IMR-90 (cell line): ENCODE measurements at places on chromosomes 16 and 17.

- no peak for DNase-seq
Measured at GRCh38 chr17:37725021-37725595, 19.8 kb downstream of the HNF1B start.

GRCh38 chr17:59764292-59764741, 56.9 kb downstream of the VMP1 start:
- DNase-seq = peak; percentile 37

- DNase-seq = peak; percentile 35
Measured at GRCh38 chr16:3131755-3132377, 3.0 kb upstream of the ZNF213 start.

- DNase-seq = no peak
Measured at GRCh38 chr17:72843591-72843990, 248.9 kb downstream of the SLC39A11 start.

DNA sequence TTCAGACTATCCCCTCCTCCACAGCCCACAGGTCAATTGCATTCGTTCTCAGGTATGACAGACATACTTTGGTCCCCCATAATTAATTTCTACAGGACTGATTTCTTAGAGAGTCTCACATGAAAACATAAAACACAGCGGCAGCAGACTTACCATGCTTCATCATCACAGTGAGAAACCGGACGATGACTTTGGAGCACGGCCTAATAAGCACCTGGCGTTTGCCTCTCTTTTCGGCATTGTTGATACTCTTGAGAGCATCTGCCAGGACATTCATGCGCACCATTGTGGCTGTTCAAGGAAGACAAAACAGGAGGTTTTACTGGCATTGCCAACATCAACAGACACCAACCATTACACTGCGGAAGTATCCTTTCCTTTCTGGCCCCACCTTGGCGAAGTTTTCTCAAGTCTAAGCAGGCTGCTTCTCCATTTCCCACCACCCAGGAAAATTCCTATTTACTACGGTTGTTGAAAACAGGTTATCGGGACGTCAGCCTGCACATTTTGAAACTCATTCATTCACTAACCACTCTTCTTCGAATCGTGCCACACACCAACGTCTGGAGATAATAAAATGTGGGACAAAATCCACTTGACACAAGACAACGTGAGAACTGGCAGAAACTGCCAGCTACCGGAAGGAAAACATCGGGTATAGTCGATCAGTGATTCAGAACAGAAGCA, 1.2 kb downstream of the RPS15A start:
- no peak for DNase-seq

DNA sequence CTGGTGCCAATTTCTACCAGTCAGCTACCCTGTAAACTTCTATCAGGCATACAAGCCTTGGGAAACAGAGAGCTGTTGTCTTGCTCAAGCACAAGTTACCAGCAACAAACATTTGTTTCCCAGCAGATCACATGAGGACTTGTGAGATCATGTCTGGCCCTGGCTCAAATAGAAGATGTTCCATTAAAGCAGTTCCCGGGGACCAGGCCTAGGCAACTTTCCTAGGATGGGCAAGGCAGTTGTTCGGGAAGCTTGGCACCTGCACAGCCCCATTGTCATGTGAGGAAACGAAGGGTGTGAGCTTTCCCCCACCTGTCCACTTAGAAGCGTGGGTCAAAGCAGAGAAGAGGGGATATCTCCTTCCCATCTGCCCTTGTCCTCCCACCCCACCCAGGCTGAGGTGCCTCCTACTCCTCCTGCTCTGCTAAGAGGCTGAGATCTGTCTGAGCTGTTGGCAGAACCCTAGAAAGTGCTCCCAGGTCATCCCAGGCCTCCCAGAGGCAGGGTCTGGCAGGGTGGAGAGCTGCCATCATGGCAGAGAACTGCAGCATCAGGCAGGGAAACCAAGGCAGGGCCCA, 11.2 kb upstream of the SLC47A2 start:
- peak; percentile 68 for DNase-seq

GRCh38 chr17:71919186-71919585, 201.6 kb upstream of the SOX9 start:
- no peak for DNase-seq

GRCh38 chr16:31094088-31094423, 541 bp downstream of the VKORC1 start:
- no peak for DNase-seq

DNA sequence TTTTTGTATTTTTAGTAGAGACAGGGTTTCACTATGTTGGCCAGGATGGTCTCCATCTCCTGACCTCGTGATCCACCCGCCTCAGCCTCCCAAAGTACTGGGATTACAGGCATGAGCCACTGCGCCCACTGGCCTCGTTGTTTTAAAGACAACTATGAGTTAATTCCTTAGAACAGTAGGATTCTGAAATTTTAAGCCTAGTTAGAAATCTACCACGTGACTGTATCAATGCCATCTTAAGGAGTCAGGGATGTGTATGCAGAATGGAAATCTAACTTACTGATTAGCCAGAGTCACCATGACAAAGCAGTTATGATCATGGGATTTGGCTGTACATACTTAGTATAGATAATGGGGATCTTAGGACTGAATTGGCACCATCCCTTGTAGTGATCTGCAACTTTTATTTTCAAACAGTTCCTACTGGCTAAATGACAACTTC, 2.8 kb downstream of the CEP20 start:
- peak; percentile 58 for DNase-seq

- DNase-seq = peak; percentile 8
Measured at GRCh38 chr16:17327664-17328335, 143.0 kb downstream of the XYLT1 start.

DNA sequence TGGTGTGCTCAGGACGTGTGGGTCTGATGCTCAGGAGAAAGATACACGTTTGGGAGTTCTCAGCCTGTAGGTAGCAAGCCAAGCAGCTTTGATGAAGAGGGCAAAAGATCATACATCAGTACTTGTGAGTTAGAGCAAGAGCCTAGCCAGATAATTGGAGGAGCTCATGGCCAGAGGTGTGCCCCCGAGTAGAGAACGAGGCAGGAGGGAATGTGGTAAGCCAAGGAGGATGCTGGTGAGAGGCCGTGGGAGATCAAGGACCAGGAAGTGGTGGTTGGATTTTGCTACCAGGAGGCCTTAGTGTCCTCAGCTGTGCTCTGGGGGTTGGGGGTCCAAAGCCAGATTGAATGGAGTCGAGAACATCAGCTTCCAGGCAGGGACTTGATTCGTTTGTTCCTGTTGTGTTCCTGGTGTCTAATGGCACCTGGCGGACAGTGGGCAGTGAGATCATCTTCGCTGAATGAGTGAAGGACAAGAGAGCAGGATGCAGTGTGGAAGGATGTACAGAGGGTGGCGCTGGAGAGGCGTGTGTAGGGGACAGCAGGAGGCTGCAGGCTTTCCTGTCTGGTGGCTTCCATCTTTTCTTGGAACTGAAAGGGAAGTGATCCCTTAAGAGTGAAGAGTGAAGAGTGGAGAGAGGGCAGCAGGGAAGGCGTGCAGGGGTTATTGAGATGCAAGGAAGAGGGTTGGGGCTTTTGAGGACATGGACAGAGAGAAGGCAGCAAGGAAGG, 11.6 kb downstream of the FBXL19 start:
- DNase-seq = peak; percentile 55

DNA sequence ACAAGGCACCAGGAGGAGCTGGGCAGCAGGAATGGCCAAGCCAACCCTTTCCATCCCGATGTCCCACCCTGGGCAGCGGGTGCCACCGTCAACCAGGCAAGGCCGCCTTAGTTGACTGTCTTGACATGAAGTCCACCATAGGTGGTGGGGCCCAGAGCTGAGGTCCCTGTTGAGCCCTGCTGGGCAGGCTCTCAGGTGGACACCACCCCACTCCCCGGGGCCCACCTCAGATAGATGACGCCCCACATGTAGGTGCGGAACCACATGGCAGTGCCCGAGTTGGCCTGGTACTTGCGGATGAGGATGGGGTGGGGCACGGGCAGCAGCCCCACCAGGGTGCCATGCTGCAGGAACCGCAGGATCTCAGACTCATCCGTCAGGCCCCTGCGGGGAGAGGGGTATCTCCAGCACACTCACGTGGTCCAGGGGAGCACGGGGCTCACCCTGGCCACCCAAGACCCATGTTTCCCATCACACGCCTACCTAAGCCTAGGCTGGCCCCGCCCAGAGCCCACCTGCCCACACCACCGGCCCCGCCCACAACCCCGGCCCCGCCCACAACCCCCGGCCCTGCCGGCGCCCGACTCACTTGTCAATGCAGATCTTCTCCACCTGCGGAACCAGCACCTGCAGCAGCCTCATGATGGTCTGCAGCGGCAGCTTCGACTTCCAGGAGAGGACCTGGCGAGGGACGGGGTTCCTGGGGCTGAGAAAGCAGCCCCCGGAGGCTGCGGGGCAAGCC, 16.2 kb downstream of the OTOP3 start:
- no peak for DNase-seq

DNA sequence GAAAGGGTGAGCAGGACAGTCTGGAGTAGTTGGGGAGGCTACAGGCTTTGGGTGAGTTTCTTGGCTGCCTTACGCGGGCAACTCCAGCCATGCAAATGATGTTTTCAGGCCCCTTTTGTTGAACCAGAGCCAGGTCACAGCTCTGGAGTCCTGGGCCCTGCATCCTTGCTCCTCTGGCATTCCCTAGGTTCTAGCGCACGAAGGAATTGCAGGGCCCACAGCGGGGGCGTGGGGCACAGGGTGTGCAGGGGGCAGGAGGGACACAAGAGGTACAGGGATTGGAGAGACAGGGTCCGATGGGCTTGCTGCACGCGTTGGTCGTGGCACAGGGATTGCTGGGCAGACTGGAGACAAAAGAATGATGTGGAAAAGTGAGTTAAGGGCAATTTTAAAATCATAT, 3.6 kb downstream of the KRT31 start:
- no peak for DNase-seq

- peak; percentile 45 for DNase-seq
Measured at GRCh38 chr16:69444873-69445517, 20.6 kb downstream of the CYB5B start.

DNA sequence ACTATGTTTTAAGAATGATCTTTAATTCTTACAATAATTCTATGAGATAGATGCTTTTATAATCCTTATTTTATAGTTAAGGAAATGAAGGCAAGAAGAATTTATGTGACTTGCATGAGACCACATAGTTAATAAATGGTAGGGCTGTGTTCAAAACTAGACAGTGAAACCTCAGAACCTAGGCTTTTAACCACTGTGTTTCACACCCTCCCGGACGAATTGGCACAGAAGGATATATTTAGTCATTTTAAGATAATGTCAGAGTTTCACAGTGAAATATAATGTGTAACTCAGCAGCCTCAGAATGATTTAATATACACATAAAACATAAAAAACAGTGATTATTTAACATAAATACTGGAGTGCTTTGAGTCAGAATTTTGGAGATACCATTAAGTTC, 57.0 kb downstream of the NSRP1 start:
- no peak for DNase-seq

GRCh38 chr16:56481468-56482122, 30.2 kb downstream of the OGFOD1 start:
- DNase-seq = peak; percentile 40

GRCh38 chr16:23145186-23145585, 4.1 kb downstream of the USP31 start:
- no peak for DNase-seq

- DNase-seq = no peak
Measured at GRCh38 chr16:58413359-58413758, 21.1 kb downstream of the GINS3 start.

DNA sequence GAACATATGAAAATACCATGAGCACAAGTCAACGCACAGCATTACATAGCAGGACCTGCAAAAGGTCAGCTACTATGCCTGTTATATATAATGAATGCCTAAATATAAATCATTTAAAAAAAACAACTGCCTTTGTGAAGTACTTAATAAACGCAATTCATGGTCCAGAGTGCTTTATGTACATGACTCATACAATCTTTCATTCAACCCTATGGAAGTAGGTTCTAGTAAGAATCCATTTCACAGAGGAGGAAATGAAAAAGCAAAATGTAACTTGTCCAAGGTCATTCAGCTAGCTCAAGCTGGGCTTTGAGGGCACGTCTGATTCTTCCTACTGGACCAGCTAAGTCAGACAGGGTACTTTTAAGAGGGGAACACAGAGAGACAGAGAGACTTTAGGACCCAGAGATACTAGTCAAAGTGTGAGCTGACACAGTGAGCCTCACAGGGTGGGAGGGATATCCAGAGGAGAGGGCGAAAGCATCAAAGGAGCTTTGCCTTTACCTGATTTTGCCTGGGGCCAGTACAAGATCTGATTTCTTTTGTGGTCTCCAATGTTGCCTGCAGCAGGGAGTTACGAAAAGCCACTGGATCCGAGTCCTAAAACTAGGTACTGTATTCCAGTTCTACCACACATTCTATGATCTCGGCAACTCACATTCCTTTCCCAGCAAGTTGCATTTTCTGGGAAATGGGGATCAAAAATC, 83.4 kb upstream of the ZFHX3 start:
- DNase-seq = no peak

DNA sequence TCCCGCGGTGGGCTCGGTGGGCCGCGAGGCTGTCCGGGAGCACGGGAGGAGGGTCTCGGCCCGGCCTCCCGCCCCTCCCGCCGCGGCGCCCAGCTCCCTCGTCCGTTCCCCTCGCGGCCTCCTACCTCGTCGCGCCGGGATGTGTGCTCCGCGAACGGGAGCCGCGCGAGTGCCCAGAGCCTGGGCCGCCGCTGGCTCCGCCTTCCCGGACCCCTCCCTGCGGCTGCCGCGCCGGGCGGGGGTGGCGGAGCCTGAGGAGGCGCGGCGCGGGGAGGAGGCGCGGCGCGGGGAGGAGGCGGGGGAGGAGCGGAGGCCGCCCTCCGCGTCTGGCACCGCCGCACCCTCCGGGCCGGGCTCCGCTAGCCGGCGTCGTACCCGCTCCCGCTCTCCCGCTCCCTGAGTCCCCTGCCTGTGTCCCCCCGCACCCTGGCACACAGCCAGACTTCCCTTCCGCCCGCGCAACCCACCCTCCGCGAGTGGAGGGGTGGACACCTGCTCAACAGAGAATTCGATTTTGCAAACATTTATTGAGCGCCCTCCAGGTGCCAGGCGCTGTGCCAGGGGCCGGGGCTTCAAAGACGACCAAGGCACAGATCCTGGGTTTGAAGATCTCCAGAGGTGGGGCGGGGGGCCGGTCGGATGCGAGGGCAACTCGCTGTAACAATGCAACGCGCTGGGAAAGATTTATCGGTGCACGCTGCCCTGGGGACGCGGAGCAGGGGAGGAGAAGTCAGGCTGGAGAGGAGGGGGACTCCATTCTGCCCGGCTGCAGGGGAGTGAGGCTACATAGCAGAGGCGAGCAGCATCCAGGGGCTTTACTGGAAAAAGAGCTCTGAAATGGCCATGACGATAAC, at the start of gene MPP3:
MPP3 (minus strand) TSS at position 171 of the 854 bp plus-strand sequence. CDS start 1,240 bp downstream, outside the sequence.
- peak; percentile 59 for DNase-seq

GRCh38 chr17:6780886-6781285, 4.9 kb downstream of the FBXO39 start:
- DNase-seq = no peak

DNA sequence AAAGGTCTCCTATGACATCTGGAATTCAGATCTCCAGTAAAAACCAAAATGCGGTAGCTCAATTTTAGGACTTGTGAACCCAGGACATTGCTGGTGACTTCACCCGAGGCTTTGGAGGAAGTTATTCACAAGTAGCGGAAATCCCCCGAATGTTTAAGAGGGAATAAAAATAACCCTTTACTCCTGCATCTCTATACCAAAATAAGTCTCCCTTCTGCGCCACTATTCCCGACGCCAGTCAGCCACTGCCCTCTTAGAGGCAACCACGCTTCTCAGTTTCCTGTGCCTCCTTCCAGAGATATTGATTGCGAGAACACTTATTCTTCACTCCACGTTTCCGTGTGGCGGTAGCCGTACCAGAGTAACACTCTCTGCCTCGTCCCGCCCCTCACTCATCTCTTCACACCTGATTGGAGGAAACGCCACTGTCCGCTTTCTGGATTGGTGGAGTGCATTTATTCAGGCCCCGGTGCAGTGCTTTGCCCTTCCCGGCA, 27.4 kb downstream of the EMP2 start:
- no peak for DNase-seq
